ENCODE measurements at places on chromosomes 7 and 10.

- H3K4me3 ChIP-seq: no peak overlapping the region
- H3K27ac ChIP-seq: no peak overlapping the region
- no peaks in the 10 kb centered on the region for H3K4me1 ChIP-seq
- H3K27me3 ChIP-seq: no peaks in the 10 kb centered on the region
Observed at GRCh38 chr7:55486192-55486590, 86.1 kb downstream of the VOPP1 start.

GRCh38 chr10:12512332-12513002 lies 163.1 kb downstream of the CAMK1D start:
- no peak overlapping the region for H3K4me3 ChIP-seq
- H3K27ac ChIP-seq: no peak overlapping the region

GRCh38 chr10:75083972-75084833 lies 27.3 kb upstream of the SAMD8 start:
- H3K27me3 ChIP-seq: no peaks in the 10 kb centered on the region
- H3K36me3 ChIP-seq: no peaks in the 10 kb centered on the region
- no peaks in the 10 kb centered on the region for H3K4me1 ChIP-seq
- H3K27ac ChIP-seq: no peak overlapping the region
- H3K4me3 ChIP-seq: no peak overlapping the region
- DNase-seq: no peak

- H3K4me3 ChIP-seq: peak overlapping the region; percentile 30
- H3K27me3 ChIP-seq: no peaks in the 10 kb centered on the region
- H3K4me1 ChIP-seq: no peaks in the 10 kb centered on the region
- H3K27ac ChIP-seq: peak overlapping the region; percentile 42
- no peak for DNase-seq
Observed at GRCh38 chr7:158847451-158847866, 8.9 kb upstream of the DYNC2I1 start.

DNA sequence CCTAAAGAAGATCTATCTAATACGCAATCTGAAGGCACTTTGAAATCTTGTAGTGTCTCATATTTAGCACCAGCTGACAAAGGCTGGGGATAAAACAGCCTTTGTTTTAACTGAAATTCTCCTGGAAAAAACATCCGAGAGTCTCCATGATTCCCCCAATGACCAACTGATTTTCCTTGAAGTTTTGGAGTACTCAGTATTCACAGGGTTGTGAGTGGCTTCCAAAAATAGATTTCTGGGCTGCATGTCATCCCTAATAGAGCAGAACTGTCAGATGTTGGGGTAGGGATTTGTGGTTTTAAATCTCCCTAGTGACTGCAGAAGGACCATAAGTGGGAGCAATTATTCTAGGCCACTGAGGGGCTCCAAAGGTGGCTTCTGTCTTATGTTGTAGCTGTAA lies 206.4 kb downstream of the TAX1BP1 start:
- no peak overlapping the region for H3K27ac ChIP-seq
- peaks cover 26% of the 10 kb centered on the region for H3K4me1 ChIP-seq
- H3K4me3 ChIP-seq: no peak overlapping the region

- no peak overlapping the region for H3K27ac ChIP-seq
- no peak for DNase-seq
- H3K36me3 ChIP-seq: peaks cover 59% of the 10 kb centered on the region
- no peaks in the 10 kb centered on the region for H3K27me3 ChIP-seq
- H3K4me1 ChIP-seq: peaks cover 30% of the 10 kb centered on the region
Observed at GRCh38 chr10:11272915-11273389, 255.3 kb downstream of the CELF2 start.

DNA sequence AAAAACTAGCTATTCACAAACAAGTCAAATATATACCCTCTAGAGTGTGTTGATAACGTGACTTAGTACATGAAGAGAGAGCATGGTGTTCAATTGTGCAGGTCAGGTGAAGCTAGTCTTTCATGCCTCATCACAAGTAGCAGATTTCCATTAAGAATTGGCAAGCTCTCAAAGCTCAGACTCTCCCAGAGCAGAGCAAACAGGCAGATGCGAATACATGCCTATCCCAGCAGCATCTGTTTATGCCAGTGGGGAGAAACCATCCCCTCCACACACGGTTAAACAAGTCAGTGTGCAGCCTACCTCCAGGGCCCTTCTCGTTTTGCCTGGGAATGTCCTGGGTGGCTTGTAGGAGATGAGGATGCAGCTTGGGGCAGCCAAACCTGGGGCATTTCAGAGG lies 532.5 kb upstream of the C7orf33 start:
- no peaks in the 10 kb centered on the region for H3K4me1 ChIP-seq
- no peak overlapping the region for H3K27ac ChIP-seq
- no peak for DNase-seq
- H3K36me3 ChIP-seq: no peaks in the 10 kb centered on the region
- no peaks in the 10 kb centered on the region for H3K27me3 ChIP-seq

GRCh38 chr10:97207756-97208346 lies 22.1 kb upstream of the SLIT1 start:
- no peak overlapping the region for H3K27ac ChIP-seq
- no peaks in the 10 kb centered on the region for H3K36me3 ChIP-seq
- no peaks in the 10 kb centered on the region for H3K4me1 ChIP-seq
- DNase-seq: no peak
- H3K4me3 ChIP-seq: no peak overlapping the region

DNA sequence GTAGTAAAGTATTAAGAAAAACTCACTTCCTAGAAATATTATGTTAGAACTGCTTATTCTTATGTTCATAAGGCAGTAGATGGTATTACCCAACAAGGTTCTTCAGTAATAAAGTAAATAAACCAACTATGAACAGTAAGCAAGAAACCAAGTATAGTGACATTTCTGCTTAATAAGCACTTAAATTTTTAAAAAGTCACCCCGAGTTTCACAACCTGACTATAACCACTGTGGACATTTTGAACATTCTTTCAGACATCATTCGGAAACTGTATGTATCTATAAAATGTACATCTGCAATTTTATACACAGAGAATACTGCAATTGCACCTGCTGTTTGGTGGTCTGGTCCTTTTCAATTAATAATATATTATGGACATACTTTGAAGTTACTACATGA lies 1073.6 kb downstream of the XPNPEP1 start:
- no peaks in the 10 kb centered on the region for H3K27me3 ChIP-seq
- no peaks in the 10 kb centered on the region for H3K4me1 ChIP-seq
- H3K27ac ChIP-seq: no peak overlapping the region
- H3K36me3 ChIP-seq: no peaks in the 10 kb centered on the region
- no peak for DNase-seq

- H3K4me1 ChIP-seq: peaks cover 16% of the 10 kb centered on the region
- no peak overlapping the region for H3K4me3 ChIP-seq
- H3K27me3 ChIP-seq: no peaks in the 10 kb centered on the region
Observed at GRCh38 chr7:114589436-114589835, 174.8 kb downstream of the FOXP2 start.

GRCh38 chr10:1552406-1552805 lies 184.9 kb downstream of the ADARB2 start:
- no peak overlapping the region for H3K27ac ChIP-seq
- H3K4me1 ChIP-seq: no peaks in the 10 kb centered on the region
- no peak for DNase-seq
- no peaks in the 10 kb centered on the region for H3K27me3 ChIP-seq

GRCh38 chr7:2996141-2996540 lies 47.5 kb downstream of the CARD11 start:
- H3K4me3 ChIP-seq: no peak overlapping the region
- H3K27me3 ChIP-seq: no peaks in the 10 kb centered on the region
- H3K4me1 ChIP-seq: no peaks in the 10 kb centered on the region
- no peak overlapping the region for H3K27ac ChIP-seq
- DNase-seq: no peak

DNA sequence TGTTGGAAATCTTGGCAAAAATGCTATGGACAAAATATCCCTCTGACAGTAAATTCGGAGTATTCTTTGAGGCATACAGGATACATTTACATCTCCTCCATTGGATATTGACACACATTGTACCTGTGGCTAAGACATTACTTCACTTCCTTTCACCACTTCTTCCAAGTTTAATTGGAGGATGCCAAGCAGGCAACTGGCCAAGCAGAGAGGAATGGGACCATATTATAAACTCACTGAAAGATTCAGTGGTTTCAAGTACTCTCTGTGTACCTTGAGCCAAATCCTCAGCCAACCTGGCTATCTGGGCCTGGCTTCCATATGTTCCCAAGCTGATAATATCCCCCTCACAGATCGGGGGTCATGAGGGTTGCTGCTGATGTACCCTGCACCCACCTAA lies 14.7 kb upstream of the JCAD start:
- H3K4me1 ChIP-seq: no peaks in the 10 kb centered on the region
- H3K27ac ChIP-seq: no peak overlapping the region
- no peak overlapping the region for H3K4me3 ChIP-seq
- DNase-seq: no peak
- H3K36me3 ChIP-seq: no peaks in the 10 kb centered on the region

DNA sequence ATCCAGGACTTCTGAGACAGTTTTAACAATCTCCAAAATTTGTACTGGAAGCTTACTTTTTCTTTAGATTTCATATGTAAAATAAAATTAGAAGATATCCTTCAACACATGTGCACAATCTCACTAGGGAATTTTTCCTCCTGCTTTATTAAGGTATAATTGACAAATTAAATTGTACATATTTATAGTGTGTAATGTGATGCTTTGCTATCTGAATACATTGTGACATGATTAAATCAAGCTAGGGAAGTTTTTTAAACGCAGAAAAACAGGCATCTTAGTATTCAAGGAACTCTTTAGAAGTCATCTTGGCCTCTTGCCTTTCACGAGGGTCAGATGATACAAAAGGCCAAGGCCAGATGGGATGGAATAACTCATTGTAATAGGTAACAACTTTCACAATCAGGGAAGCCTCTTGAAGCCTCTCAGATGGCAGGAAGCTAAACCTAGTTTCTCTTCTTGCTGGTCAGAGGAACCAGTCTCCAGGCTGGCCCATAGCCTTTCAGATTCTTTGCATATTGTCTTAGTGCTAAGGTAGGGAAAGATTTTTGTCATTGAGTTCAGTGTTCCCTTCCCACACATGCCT lies 78.7 kb downstream of the RHOBTB1 start:
- H3K36me3 ChIP-seq: peaks cover 5% of the 10 kb centered on the region
- no peak overlapping the region for H3K4me3 ChIP-seq
- H3K27me3 ChIP-seq: no peaks in the 10 kb centered on the region

GRCh38 chr7:21608465-21608864 lies 65.6 kb downstream of the DNAH11 start:
- H3K4me1 ChIP-seq: peaks cover 5% of the 10 kb centered on the region
- no peak for DNase-seq
- no peak overlapping the region for H3K27ac ChIP-seq
- H3K4me3 ChIP-seq: no peak overlapping the region
- no peaks in the 10 kb centered on the region for H3K27me3 ChIP-seq
- no peaks in the 10 kb centered on the region for H3K36me3 ChIP-seq

DNA sequence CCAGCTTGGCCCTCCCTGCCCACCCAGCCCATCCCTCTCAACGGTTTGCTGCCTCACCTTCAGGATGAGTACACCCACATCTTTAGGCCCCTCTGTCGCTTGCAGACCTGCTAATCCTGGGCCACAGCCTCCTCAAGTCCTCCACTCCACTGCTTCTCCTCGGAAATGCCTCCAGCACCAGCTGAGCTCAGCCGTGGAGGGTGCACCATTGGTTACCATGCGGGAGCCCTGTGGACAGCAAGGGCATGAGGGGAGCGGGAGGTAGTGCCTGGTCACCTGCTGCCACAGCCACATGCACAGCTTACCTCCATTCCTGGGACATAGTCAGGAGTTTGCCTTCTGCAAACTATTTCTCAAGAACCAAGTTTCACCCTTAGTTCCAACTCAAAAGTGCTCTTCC lies 286.3 kb upstream of the ZMIZ1 start:
- H3K36me3 ChIP-seq: no peaks in the 10 kb centered on the region
- no peak overlapping the region for H3K4me3 ChIP-seq
- H3K27me3 ChIP-seq: no peaks in the 10 kb centered on the region
- no peak overlapping the region for H3K27ac ChIP-seq
- peaks cover 17% of the 10 kb centered on the region for H3K4me1 ChIP-seq

DNA sequence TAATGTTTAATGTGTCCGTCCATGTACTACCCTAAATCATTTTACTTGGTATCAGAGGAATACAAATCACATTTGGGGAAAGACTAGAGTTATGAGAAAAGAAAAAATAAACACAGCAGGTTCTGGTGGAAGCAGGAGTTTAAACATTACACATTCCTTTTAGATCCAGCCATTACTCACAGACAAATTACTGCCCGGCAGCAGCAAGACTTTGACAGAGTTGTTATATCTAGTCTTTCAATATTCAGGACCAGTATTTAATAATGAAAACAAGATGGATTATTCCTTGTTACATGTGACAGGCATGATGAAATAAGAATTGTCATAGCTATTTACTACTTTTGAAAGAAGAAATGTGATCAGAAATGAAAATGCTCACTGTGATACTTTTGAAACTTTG lies 131.8 kb upstream of the GNAI1 start:
- no peaks in the 10 kb centered on the region for H3K4me1 ChIP-seq
- H3K4me3 ChIP-seq: no peak overlapping the region
- DNase-seq: no peak
- H3K27ac ChIP-seq: no peak overlapping the region

- H3K4me1 ChIP-seq: no peaks in the 10 kb centered on the region
- no peak for DNase-seq
- no peaks in the 10 kb centered on the region for H3K36me3 ChIP-seq
- H3K4me3 ChIP-seq: no peak overlapping the region
- H3K27ac ChIP-seq: no peak overlapping the region
Observed at GRCh38 chr7:107309296-107309695, 140.5 kb downstream of the HBP1 start.

DNA sequence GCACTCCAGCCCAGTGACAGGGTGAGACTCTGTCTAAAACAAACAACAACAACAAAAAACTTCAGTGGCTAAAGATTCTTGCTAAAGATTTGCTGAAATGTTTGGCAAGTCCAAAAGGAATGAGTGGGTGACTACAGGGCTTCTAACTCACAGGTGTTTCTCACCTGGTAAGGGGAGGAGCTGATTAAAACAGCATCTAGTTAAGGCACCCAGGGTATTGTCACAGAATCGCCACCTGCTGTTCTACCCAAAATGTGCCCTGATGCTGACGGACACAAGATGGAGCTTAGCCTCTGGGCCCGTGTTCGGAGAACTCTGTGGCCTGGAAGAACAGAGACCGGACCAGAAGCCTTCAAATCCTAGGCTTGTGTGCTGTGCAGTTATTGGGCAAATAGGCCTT lies 336.0 kb upstream of the GALNT17 start:
- DNase-seq: peak; percentile 77
- H3K4me1 ChIP-seq: no peaks in the 10 kb centered on the region
- no peaks in the 10 kb centered on the region for H3K27me3 ChIP-seq
- no peak overlapping the region for H3K4me3 ChIP-seq

DNA sequence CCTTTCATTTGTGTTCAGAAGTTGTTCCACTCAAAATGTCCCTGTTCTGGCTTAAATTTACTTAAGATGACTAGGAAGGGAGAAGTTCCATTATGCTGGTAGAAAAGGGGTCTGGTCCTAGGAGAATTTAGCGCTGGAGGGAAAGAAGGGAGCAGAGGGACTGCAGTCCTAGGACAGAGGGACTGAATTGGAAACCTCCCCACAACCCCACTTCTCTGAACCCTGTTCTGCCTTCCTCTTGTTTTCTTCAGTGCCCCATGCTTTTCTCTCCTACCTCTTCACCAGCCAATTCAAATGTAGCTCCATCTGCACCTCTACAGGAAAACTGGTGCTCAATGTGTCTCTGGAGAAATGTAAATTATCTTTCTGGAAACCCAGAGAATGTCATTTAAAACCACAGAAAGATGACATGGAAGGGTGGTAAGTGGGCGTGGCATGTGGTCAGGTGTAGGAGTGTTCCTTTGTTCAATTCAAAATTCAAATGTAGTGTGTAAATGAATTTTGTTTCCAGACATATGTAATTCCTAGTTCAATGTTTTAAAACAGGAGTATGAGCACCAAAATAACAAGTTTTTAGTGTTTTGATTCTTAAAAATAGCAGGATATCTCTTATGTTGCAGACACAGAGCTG lies 24.0 kb upstream of the RHOBTB1 start:
- H3K27me3 ChIP-seq: no peaks in the 10 kb centered on the region
- H3K27ac ChIP-seq: no peak overlapping the region
- no peak overlapping the region for H3K4me3 ChIP-seq
- H3K4me1 ChIP-seq: peaks cover 5% of the 10 kb centered on the region
